ENCODE measurements at places on chromosomes 6 and 20.

DNA sequence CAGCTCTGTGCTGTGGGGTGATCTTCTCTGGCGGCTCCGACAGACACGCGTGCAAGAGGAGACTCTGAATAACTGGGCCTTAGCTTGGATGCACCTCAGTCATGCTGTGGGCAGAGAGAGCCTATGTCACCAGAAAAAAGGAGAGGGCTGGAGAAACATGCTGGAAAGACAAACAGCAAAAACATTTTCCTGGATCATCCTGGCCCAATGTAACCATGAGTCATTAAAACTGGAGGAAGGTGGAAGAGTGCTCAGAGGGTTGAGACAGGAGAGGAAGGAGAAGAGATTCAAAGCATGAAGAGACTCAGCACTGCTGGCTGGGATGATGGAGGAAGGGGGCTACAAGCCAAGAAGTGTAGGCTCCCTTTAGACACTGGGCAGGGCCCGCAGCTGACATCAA is 292.0 kb downstream of the CDH26 start:
- no peak for DNase-seq

GRCh38 chr6:87146363-87146762 is 9.0 kb upstream of the ZNF292 start:
- DNase-seq: no peak

DNA sequence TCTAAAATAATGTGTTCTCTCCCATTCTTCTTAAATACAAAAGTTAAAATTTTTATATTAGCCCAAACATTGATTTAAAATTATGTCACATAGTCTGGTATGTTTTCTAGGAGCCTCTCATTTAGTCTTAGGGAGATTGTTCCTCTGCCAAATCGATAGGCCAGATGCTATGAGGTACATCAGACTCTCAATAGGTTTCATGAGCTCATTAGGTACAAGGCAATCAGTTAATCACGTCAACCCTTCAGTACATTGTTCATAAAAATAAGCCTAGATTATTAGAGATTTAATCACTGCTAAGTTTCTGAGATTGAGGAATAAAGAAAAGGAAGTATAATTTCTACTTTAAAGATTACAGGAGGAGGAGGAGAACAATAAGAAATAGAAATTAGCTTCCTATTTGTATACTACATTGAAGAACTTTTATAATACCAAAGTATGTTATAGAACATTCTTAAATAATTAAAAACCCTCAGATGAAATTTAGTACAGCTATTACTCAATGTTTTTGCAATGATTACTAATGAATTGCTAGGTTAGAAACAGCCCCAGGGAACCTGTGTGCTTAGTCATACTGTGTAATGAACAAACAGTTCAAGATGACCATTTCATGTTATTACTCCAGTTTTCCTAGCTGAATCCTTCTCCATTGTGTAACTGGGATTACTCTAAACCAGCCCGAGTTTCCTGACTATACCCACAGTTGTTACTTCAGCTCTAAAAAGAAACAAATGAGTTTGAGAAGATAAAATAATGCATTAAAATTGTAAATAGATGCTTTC is 117.0 kb downstream of the BMP5 start:
- no peak for DNase-seq

DNA sequence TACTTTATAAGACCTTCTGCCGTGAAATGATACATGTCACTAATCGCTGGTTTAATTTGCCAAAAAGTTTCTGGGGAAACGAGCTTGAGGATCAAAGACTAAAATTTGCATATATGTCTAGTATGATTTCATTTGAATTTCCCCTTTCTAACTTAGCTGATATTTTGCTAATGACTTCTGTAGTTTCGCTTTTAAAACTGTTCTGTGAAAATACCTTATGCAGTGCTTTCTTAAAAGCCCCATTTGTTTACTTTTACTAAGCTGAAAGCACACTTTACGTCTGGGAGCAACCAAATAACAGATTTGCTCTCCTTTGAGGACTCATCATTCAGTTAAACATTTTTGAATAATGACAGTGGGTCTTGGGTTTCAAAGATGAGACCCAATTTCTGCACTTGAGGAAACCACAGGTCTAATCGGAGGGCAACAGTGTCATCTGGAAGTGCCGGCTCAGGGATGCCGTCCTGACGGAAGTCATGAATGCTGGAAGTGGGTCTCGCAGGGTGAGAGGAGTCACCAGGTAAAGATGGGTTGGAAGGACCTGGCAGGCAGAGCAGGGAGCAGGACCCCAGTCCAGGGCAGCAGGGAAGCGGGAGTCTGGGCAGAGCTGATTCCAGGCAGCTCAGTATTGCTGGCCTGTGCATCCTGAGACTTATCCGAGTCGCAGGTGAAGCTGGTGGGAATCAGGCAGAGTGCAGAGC is 33.2 kb downstream of the PLEKHG1 start:
- peak; percentile 21 for DNase-seq

GRCh38 chr20:18614244-18614643 is 26.4 kb downstream of the DTD1 start:
- DNase-seq: no peak
